Psoas muscle (tissue), 8 donors: ENCODE measurements at places on chromosomes 1 and 21. TPM values are rescaled to one million over a fixed set of nuclear protein-coding genes. Genes with fewer than 3 reads are reported as not detected.

The RXFP4 gene
- not detected for total RNA-seq

The LAX1 gene
- total RNA-seq = 0.13 TPM

The TRIM58 gene
- 0.77 TPM for total RNA-seq

The RNASEL gene
- total RNA-seq = 2.2 TPM

The FHAD1 gene
- total RNA-seq = not detected

The HOOK1 gene
- total RNA-seq = 0.04 TPM

The SYCP1 gene
- not detected for total RNA-seq

The RHEX gene
- total RNA-seq = 0.95 TPM

The FAM43B gene
- total RNA-seq = 0.50 TPM

The TBX19 gene
- total RNA-seq = 0.27 TPM

The NBPF3 gene
- total RNA-seq = 0.79 TPM

DNA sequence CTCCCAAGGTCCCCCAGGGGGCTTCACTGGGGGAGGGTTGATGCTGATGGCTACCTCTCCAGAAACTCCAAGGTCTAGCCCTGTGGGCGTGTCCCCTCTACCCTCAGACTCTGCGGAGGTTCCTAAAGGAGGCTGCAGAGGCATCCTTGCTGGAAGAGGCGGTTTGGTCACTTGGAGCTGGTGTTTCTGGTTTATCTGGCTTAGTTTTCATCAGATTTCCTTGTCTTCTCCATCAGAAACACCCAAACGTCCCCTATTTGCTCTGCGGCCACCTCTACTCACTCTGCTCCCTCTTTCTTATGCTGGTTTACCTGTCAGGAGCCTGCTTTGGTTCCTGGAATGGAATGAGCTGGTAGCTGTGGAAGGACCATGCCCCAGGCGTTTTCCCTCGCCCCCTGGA is 2.5 kb downstream of the PKP1 start:
- H3K27ac ChIP-seq = no peak overlapping the region
- no peaks in the 10 kb centered on the region for H3K4me1 ChIP-seq
- H3K4me3 ChIP-seq = peak overlapping the region; percentile 15
- no peaks in the 10 kb centered on the region for H3K36me3 ChIP-seq

DNA sequence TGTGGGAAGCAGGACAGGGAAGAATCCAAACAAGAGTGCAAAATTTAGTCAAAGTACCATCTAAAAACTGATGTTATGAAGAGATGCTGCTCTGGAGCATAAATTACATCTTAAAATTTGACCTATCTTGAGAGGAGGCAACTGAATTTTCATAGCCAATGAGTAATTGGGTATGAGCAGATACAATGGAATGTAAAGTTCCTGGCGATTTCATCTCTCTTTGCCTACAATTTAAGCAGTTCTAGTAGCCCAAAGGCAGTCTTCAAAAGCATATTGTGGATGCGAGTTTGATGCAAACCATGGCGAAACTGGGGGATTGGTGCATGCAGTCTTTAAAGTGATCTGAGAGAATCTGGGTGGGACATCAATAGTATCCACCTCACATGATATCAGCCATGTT is 1265.9 kb downstream of the BRINP3 start:
- no peaks in the 10 kb centered on the region for H3K27me3 ChIP-seq
- H3K27ac ChIP-seq = no peak overlapping the region
- no peak overlapping the region for H3K4me3 ChIP-seq
- no peaks in the 10 kb centered on the region for H3K36me3 ChIP-seq

- no peak for DNase-seq
- H3K4me3 ChIP-seq = no peak overlapping the region
- H3K4me1 ChIP-seq = no peaks in the 10 kb centered on the region
- no peaks in the 10 kb centered on the region for H3K36me3 ChIP-seq
- no peak overlapping the region for H3K27ac ChIP-seq
Measured at GRCh38 chr1:209328196-209328595, 255.3 kb upstream of the CAMK1G start.

DNA sequence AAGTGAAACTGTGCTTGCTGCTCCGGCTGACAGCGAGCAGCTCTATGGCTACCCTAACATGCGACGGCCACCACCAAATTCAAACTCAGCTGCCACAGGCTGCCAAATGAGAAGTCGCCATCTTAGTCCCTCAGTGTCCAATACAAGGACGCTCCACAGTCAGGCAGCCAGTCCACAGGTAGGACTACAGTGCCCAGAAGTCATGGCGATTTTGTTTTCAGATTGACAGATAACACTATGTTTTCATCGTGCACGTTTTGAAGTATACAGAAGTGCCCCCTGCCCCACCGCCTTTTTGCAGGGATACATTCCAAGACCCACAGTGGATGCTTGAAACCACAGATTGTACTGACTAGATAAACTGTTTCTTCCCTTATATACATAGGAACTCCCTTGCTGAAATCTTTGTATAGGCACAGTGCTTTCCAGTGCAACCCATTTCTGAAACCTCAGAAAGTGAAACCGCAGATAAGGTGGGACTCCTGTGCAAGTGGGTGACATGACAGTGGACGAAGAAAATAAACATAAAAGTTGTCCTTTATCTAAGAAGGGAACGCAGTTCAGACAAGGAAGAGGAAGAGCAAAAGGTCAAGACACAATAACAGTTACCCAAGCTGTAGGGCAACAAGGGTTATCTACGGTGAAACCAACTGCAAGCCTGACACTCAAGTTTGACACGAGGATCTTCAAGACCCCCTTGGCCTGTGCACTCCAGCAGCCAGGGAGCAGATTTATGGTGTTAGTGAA is 52.2 kb downstream of the STX6 start:
- H3K4me1 ChIP-seq = peaks cover 45% of the 10 kb centered on the region
- H3K36me3 ChIP-seq = peaks cover 3% of the 10 kb centered on the region

DNA sequence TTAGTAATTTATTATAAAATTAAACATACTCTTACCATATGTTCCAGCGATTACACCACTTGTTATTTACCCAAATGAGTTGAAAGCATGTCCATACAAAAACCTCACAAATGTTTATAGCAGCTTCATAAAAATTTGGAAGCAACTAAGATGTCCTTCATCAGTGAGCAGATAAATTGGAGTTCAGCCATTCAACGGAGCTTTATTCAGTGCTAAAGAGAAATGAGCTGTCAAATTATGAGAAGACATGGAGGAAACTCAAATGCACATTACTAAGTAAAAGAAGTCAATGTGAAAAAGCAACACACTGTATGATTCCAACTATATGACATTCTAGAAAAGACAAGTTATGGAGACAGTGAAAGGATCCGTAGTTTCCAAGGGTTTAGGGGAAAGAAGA is 606.7 kb upstream of the TMPRSS15 start:
- H3K4me1 ChIP-seq = no peaks in the 10 kb centered on the region
- no peak overlapping the region for H3K27ac ChIP-seq
- H3K36me3 ChIP-seq = no peaks in the 10 kb centered on the region
- no peak overlapping the region for H3K4me3 ChIP-seq
- no peak for DNase-seq
- H3K27me3 ChIP-seq = no peaks in the 10 kb centered on the region

DNA sequence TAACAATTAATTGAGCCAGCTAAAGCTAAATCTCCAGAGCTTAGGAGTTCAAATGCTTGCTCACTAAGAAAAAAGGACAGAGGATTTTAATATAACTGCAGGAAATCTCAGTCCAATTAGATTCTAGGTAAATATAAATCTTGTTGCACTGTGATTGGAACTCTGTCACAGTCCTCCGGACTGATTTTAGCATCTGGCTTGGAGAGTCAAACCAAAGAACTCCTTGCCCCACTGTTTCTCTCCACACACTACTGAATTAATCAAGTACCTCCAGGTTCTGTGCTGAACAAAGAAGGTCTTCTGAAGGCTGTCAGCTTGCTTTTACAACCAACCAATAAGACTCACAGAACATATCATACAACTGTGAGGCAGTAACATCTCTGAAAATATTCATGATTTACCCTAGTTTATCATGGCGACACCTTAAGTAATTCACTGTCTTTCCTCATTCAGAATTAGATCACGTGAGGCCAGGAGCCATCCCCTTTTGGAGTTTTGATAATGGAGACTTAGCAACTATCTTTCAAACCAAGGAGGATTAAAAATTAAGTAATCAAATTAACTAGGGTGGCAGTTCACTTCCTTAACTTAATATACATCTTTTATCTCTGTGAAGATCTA is 176.0 kb downstream of the RERE start:
- no peaks in the 10 kb centered on the region for H3K36me3 ChIP-seq
- H3K4me3 ChIP-seq = no peak overlapping the region
- no peaks in the 10 kb centered on the region for H3K27me3 ChIP-seq
- peak overlapping the region; percentile 33 for H3K27ac ChIP-seq

DNA sequence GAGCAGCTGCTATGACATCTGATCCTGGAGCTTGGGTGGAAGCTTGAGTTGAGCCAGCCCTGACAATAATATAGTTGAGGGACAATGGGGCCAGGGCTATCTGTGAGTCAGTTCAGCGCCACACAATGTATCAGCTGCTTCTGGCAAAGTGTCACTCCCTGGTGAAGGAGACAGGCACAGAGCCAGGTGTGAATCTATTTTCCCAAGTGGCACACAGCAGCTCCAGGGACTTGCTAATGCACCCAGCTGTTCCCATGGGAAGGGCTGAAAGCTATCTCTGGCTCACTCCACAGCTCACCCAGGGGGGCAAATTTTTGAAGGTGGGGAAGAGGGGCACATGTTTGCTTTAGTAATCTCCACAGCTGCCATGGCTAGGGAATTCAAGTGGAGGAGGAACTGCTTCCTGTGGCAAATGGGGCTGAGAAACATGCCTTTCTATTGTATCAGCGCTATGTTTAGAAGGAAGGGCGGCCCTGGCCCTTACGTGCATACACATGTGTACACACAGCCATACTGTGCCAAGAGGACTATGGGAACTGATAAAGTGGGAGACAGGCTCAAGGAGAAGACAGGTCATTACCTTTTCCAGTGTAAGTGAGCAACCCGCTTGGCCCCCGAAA is 2.2 kb downstream of the CYB5R1 start:
- H3K27me3 ChIP-seq = no peaks in the 10 kb centered on the region
- peak overlapping the region; percentile 99 for H3K27ac ChIP-seq
- peaks cover 45% of the 10 kb centered on the region for H3K4me1 ChIP-seq
- peaks cover 45% of the 10 kb centered on the region for H3K36me3 ChIP-seq
- H3K4me3 ChIP-seq = peak overlapping the region; percentile 82

DNA sequence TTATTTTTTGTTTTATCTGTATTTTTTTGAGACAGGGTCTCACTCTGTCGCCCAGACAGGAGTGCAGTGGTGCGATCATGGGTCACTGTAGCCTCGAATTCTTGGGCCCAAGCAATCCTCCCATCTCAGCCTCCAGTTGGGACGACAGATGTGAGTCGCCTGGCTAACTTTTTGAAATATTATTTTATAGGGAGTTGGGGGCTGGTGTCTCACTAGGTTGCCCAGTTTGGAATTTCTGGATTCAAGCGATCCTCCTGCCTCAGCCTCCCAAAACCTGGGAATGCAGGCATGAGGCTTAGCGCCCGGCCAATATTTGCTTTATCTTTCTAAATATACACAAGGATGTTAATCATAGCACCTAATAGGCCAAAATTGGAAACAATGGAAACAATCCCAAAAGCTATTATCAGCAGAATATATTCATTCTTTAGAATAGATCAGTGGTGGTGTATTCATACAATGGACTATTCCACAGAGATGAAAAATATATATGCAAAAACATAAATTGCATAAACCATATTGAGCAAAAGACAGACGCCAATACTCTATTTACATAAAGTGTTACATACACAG is 55.9 kb downstream of the DAP3 start:
- peak overlapping the region; percentile 70 for H3K4me3 ChIP-seq
- H3K4me1 ChIP-seq = peaks cover 5% of the 10 kb centered on the region
- no peaks in the 10 kb centered on the region for H3K27me3 ChIP-seq

- DNase-seq = no peak
- no peaks in the 10 kb centered on the region for H3K36me3 ChIP-seq
- no peak overlapping the region for H3K27ac ChIP-seq
- H3K4me3 ChIP-seq = no peak overlapping the region
- no peaks in the 10 kb centered on the region for H3K27me3 ChIP-seq
Measured at GRCh38 chr1:96772349-96772748, 50.8 kb downstream of the PTBP2 start.

DNA sequence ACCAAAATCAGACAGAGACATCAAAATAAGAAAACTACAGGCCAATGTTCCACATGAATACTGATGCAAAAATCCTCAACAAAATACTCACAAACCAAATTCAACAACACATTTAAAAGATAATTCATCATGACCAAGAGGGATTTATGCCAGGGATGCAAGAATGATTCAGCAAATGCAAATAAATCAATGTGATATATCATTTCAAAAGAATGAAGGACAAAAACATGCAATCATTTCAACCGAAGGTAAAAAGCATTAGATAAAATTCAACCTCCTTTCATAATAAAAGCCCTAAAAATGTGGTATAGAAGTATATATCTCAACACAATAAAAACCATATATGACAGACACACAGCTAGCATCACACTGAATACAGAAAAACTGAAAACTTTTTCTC is 81.5 kb upstream of the LYPLAL1 start:
- H3K27ac ChIP-seq = no peak overlapping the region
- H3K36me3 ChIP-seq = no peaks in the 10 kb centered on the region
- peaks cover 17% of the 10 kb centered on the region for H3K4me1 ChIP-seq
- H3K27me3 ChIP-seq = no peaks in the 10 kb centered on the region

GRCh38 chr1:100597061-100597741 is 59.3 kb downstream of the GPR88 start:
- no peaks in the 10 kb centered on the region for H3K4me1 ChIP-seq
- DNase-seq = no peak
- H3K27ac ChIP-seq = no peak overlapping the region
- no peak overlapping the region for H3K4me3 ChIP-seq

DNA sequence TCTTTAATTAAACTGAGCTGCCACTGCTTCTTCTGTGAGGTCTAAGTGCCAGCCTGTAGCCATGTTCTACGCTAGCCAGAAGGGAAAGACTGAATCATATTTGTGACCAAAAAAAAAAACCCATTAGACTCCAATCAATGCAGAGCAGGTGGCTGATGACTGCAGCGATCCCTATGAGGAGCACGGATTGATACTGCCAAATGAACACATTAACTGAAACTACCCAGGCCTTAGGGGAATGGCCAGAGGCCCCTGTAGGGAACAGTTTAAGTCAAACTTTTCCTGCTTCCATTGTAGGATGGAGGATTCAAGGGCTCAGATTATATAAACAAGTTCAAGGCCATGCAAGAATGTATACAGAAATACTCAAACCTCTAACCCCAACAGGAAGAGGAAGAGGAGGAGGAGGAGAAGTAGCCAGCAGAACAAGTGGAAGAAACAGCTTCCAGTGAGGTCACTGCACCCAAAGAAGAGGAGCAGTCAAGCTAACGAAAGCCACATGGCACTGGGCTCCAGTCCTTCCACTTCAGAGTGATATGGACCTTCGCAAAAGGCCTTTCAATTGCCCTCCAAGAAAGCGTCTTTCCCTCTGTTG is 328.3 kb downstream of the SMYD3 start:
- H3K27me3 ChIP-seq = no peaks in the 10 kb centered on the region
- H3K4me1 ChIP-seq = no peaks in the 10 kb centered on the region
- H3K36me3 ChIP-seq = no peaks in the 10 kb centered on the region
- no peak overlapping the region for H3K27ac ChIP-seq

GRCh38 chr1:56797065-56797685 is 22.0 kb downstream of the FYB2 start:
- no peaks in the 10 kb centered on the region for H3K27me3 ChIP-seq
- no peak overlapping the region for H3K4me3 ChIP-seq
- DNase-seq = peak; percentile 58
- H3K36me3 ChIP-seq = no peaks in the 10 kb centered on the region
- peak overlapping the region; percentile 75 for H3K27ac ChIP-seq
